ENCODE measurements at places on chromosomes 5 and 9. TPM values are rescaled to one million over a fixed set of nuclear protein-coding genes. Genes with fewer than 3 reads are reported as not detected.

Gene SHOC1
- total RNA-seq = 0.14 TPM

Gene CPLANE1
- 34.4 TPM for total RNA-seq

Gene POLE3
- 23.0 TPM for total RNA-seq

Gene PCDHGA9
- 6.2 TPM for total RNA-seq

Gene HOMER1
- total RNA-seq = 2.4 TPM

Gene SARDH
- total RNA-seq = 11.9 TPM

Gene GCNT4
- total RNA-seq = 1.1 TPM

Gene CCNJL
- total RNA-seq = 4.9 TPM

Gene OR2V2
- not detected for total RNA-seq

Gene CSNK1A1
- total RNA-seq = 339 TPM

Gene DPP7
- 58.1 TPM for total RNA-seq

Gene GMCL2
- total RNA-seq = not detected

Gene LCN10
- not detected for total RNA-seq

Gene OTP
- total RNA-seq = not detected

Gene LCN9
- not detected for total RNA-seq

Gene SPINK6
- not detected for total RNA-seq

Gene ITK
- not detected for total RNA-seq

Gene MRPS2
- 33.4 TPM for total RNA-seq

Gene GPR151
- total RNA-seq = not detected

Gene PPP2R2B
- total RNA-seq = not detected

Gene SLC34A3
- total RNA-seq = not detected

Gene QSOX2
- total RNA-seq = 19.3 TPM

Gene PRLR
- total RNA-seq = 0.22 TPM

Gene CYFIP2
- total RNA-seq = 15.3 TPM

Gene SLC34A1
- total RNA-seq = not detected

Gene CCL27
- not detected for total RNA-seq

Gene PRR7
- 8.6 TPM for total RNA-seq

Gene BARHL1
- total RNA-seq = not detected

Gene MAST4
- 1.8 TPM for total RNA-seq

Gene TOR2A
- 8.2 TPM for total RNA-seq

Gene PAEP
- total RNA-seq = not detected

Gene DBH
- not detected for total RNA-seq

Gene PIK3R1
- total RNA-seq = 10.7 TPM

Gene TYRP1
- 13.8 TPM for total RNA-seq

Gene FOXI1
- not detected for total RNA-seq

Gene DND1
- 0.44 TPM for total RNA-seq

Gene FAM219A
- total RNA-seq = 10.9 TPM

Gene NUDCD2
- total RNA-seq = 2.6 TPM

Gene FLT4
- total RNA-seq = under 0.01 TPM

Gene PRELID1
- total RNA-seq = 145 TPM

Data from placental pericyte (primary cell).